Omental fat pad (tissue), 4 donors: ENCODE measurements at places on chromosomes 1 and 21. TPM values are rescaled to one million over a fixed set of nuclear protein-coding genes. Genes with fewer than 3 reads are reported as not detected.

Gene KIF14
- 0.19 TPM for total RNA-seq

Gene SELP
- total RNA-seq, result 33.9 TPM

Gene ASTN1
- 3.7 TPM for total RNA-seq

Gene SLC6A9
- total RNA-seq, result 3.1 TPM

Gene PTPRC
- total RNA-seq, result 48.7 TPM

Gene TTC3
- 95.4 TPM for total RNA-seq

Gene SHISA4
- 11.0 TPM for total RNA-seq

Gene GJA9
- not detected for total RNA-seq

Gene CFAP57
- 0.12 TPM for total RNA-seq

Gene RUNX3
- total RNA-seq, result 6.7 TPM

Gene ASH1L
- 67.5 TPM for total RNA-seq

Gene BNIPL
- total RNA-seq, result 0.69 TPM

DNA sequence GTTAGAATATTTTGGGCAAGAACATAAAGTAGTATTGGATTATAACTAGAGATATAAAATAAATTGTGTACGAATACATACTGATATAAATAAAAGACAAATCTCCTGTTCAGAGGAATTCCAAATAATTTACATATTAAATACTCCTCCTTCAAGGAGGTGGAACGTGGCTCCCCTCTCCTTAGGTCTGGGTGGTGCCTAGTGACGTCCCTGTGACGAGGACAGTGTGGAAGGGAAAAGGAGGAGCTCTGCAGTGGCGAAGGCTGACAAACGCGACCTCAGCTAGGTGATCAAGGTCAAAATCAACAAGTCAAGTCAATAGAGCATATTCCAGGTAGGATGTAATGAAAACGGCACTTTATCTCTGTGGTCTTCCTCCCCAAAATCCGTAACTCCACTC, 310.0 kb downstream of the SMYD3 start:
- DNase-seq, result no peak

- no peak for DNase-seq
Measured at GRCh38 chr1:204947338-204947737, 76.7 kb downstream of the NFASC start.

- DNase-seq, result no peak
Measured at GRCh38 chr1:200741551-200742207, 3.0 kb downstream of the CAMSAP2 start.

DNA sequence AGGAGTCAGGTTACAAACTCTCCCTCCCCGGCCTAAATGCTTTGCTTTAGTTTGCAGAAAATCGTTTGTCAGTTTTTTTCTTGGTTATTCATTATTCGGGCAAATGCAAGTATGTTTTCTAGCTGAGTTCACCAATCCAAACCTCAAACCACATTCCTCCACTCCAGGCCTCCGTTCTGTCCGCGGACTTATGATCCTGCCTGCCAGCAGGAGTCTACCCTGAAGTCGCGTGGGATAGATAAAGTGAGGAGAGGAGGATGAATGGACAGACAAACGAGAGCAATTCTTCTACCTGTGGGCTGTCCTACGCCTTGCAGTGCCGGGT, 1.3 kb downstream of the ADAMTS1 start:
- DNase-seq, result no peak

DNA sequence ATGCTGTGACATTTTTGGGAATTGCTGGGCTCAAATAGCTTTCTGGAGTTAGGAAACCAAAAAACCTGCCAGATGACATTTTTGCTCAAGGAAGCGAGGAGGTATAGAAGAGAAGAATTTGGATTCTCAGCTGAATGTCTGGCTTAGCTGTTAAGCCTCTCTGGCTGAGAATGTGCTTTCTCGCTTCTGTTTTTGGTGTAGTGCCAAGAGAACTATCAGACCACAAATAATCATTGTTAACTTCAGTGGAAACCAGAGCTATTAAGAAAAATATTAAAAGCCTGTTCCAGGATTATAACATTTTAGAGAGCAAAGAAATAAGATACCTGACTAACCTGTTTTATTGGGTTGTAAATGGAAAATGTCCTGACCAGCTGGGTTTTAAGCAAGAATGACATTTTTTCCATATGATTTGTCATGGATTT, 39.5 kb upstream of the DIPK1A start:
- no peak for DNase-seq

DNA sequence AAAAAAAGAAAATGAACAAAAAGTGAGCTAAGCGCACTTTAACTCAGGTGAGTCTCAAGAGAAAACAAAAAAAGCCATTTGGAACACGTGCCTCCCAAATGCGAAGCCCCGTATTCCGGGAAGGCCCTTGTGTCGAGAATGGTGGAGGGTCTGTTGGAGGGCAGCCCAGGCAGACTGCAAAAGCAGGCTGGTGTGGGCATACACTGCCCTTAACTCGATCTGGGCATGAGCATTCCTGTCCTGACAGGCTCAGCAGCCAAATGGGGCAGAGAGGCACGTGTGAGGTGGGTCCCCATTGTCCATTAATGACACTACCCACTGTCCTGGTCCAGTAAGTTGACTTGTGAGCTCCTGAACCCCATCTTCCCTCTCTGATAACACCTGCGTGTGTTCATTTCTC, 57.7 kb downstream of the EVA1C start:
- DNase-seq, result no peak

- DNase-seq, result no peak
Measured at GRCh38 chr1:200153277-200154055, 126.0 kb downstream of the NR5A2 start.

- no peak for DNase-seq
Measured at GRCh38 chr1:191260056-191260455, 782.4 kb upstream of the BRINP3 start.

DNA sequence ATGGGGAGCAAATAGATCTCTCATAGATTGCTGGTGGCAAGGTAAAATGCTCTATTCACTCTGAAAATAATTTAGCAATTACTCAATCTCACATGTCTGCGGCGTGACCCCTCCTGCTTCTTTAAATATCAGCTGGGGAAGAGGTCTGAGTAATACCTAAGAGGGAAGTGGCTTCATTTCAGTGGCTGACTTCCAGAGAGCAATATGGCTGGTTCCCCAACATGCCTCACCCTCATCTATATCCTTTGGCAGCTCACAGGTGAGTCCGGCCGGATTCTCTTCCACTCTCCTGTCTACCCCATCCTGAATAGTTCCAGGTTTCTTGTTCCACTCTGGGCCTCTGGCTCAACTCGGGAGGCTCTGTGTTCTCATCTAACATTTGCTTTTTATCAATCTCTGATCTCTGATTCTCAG, at the start of gene SLAMF7:
SLAMF7 (plus strand) TSS at position 150 of the 414 bp plus-strand sequence; CDS start at position 205, 55 bp downstream.
- DNase-seq, result peak; percentile 33

DNA sequence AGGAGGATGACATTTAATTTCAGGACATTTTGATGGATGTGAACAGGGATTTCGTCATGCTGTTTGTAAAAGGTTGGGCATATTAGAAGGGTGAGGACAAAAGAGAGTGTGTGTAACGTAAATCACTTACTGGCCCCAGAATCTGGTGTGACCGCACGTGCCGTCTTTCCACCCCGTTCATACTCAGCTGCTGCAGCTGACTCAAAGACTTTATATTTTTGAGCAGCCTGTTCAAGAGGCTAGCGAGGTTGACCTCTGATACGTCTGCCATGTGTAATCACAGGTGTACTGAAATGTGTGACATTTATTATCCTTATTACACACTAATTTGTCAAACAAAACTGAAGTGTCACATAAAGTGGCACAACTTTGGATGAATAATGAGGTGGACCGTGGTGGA, 66.5 kb upstream of the ERRFI1 start:
- no peak for DNase-seq

GRCh38 chr1:21837476-21837875, 25.4 kb downstream of the LDLRAD2 start:
- DNase-seq, result no peak

- DNase-seq, result no peak
Measured at GRCh38 chr21:46368533-46369285, 44.8 kb downstream of the PCNT start.

- no peak for DNase-seq
Measured at GRCh38 chr1:51897699-51898031, 19.1 kb upstream of the NRDC start.

- no peak for DNase-seq
Measured at GRCh38 chr1:70090875-70091274, 114.5 kb downstream of the LRRC40 start.

GRCh38 chr1:60990714-60991090, 91.7 kb upstream of the NFIA start:
- DNase-seq, result no peak

DNA sequence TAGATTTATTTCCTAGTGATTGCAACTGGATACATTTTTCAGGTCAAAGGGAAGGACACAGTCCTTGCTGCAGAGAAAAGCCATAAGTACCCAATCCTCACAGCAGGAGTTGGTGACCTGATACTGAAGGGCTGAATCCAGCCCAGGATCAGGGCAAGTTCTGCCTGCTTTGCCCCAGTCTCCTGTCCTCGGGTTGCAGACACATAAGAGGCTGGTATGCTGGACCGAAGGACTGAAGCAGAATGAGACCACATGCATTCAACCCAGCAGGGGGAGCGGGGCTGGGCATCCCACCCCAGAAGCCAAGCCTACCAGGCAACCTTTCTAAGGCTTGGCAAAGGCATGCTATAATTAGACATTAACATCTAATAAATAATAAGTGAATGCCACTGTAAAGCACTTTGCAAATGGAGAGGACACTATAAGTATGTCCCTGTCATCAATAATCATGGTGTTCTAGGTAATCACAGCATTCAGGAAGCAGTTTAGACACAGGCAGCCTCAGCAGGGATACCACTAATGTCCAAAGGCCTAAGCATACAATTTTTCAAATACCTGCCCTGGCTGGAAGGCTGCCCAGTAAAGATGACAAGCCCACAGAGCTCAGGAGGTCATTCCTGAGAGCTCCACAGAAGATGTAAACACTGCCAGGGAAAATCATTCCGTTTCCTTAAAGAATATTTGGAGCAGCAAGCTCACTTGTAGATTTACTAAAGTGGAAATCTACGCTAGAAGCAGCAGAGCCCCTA, 47.6 kb downstream of the KRTAP19-8 start:
- DNase-seq, result no peak

GRCh38 chr1:117967881-117968280, 38.3 kb downstream of the WDR3 start:
- DNase-seq, result no peak

GRCh38 chr1:35797380-35797779, 10.4 kb upstream of the AGO4 start:
- DNase-seq, result no peak

GRCh38 chr1:7474143-7474490, 297.0 kb upstream of the VAMP3 start:
- DNase-seq, result no peak

DNA sequence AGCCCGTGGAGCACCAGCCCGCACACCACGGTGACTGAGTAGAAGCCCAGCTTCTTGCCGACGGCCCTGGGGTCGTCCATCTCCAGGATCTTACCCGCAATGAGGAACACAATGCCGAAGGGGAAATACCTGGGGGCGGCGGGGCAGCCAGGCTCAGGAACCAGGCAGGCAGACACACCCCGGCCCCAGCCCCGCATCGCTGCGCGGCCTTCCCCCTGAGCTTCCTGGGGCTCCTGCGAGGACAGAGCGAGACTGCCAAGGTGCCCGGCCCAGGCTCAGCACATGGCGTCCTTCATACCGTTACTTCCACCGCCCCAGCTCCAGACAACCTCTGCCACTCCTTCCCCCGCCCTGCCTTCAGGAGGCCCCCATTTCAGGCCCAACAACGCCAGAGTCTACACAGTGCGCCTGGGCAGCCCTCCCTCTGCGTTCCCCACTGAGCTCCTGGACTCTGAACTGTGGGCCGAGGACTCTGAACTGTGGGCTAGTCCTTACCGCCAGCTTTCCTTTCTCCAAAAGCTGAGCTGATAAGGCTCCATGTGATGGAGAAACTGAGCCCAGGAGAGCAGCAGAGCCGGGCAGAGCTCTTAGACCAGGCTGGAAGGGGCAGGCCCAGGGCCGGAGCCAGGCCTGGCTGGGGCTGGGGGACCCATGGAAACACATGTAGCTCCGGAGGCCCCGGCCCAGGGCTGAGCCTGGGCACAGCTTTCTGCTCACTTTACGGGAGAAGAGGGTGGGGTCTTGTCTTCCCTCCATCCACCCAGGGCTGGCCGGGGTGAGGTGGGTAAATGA, 30.8 kb downstream of the PODN start:
- DNase-seq, result no peak

GRCh38 chr1:168918860-168919741, 187.4 kb upstream of the ATP1B1 start:
- DNase-seq, result no peak

DNA sequence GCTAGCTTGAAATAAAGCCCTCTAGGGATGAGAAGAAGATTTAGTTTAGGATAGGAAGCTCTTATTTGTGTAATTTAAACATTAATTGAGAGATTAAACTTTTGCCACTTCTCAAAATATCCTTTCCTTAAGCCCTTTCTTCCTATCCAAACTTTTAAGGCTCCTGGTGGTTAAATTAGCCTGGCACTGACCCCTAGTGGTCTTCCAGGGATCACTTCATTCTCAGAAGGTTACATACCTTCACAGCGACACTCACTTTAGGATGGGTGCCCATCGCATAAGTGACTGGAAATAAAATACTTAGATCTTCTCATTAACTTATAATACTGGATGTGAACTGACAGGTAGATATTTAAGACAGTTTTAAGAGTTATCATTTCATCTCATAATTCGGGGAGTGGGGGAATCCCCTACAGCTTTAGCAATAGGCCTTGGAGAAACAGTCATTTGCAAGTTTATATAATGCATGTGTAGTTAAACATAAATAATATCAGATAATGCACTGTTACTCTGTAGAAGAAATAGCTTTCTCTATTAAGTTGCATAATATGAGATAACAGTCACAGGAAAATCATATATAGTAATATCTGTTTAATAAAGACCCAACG, 7.4 kb downstream of the LHX9 start:
- DNase-seq, result no peak

DNA sequence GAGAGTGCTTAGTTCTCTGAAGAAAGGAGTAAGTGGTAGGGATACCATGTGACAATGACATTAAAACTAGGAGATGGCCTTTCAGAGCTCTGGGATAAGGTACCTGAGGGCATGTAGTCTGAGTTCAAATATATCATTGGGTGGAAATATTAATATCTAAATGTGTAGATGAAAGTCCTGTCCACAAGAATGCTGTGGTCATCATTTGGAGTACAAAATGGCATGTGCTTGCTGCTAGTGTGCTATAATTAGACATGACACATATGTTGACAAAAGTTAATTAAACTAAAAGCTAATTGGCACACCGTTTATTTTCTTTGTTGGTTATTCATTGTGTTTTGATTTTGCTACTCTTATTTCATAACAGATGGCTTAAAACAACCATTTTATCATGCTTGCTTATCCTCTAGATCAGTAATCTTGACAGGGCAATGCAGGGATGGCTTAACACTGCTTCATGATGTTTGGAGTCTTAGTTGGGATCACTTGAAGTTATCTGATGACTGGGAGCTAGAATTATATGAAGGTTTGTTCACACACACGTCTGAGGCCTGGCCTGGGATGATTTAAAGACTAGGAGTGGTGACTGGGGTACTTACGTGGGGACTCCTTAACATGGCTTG, 31.0 kb downstream of the CC2D1B start:
- no peak for DNase-seq
